ENCODE measurements at places on chromosomes 5 and 9.
A peak's percentile ranks its signal among the peaks of the same experiment; 100 is the strongest.

DNA sequence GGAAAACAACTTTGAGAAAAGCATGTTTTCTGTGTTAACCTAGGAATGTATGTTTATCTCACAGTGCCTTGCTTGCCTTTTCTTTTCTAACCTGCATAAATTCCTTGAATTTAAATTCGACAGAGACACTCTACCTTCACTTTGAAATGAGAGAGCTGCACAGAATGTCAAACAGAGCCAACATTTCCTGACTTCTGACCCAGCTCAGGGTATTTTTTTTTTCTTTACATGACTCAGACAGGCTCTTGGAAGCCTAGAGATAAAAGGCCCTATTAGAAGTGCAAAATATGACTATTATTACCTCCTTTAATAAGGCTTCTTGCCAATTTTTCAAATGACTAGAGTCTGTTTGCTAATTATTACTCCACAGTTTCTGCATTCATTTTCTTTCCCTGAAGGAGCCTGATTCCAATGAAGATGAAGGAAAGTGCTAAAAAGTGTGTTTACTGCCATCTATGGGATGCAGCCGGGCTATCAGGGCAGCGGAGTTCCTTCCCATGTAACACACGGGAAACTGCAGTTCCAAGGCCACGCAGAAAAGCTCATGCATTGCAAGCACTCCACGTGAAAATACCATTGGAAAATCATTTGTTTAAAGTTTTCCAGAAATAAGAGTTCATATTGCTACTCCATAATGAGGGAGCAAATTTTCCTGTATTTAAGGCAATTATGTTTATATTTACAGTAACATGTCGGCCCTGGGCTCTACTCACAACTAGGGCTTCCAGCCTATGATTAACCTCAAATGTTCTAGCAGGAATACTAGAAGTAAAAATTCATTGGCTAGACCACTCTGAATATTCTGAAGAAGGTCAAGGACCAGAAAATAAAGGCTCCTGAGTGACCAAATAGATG is 485.6 kb downstream of the ZSWIM6 start:
- DNase-seq = peak; percentile 82

GRCh38 chr9:107480386-107480789 is 9.2 kb downstream of the KLF4 start:
- no peak for DNase-seq

GRCh38 chr9:121156263-121156731 is 45.4 kb downstream of the RAB14 start:
- no peak for DNase-seq

- no peak for DNase-seq
Measured at GRCh38 chr5:154473581-154474283, 4.3 kb downstream of the HAND1 start.

GRCh38 chr9:126375386-126375785 is 48.8 kb downstream of the MVB12B start:
- no peak for DNase-seq

DNA sequence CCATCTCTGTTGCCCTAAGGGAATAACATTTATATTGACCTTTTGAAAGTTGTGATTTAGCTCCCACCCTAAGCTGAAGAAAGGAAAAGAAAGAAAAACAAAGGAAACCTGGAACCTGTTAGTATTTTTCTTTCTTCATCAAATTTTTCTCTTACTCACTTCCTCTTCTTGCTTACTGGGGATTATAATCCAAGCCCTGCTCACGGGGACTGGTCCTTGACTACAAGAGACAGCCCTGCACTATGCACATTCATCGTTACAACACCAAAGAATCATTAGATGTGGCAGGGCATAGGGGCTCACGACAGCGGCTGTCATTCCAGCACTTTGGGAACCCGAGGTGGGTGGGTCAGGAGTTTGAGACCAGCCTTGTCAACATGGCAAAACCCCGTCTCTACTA is 37.8 kb upstream of the LPAR1 start:
- no peak for DNase-seq

- DNase-seq = no peak
Measured at GRCh38 chr9:22103685-22104575, 94.8 kb upstream of the CDKN2B start.

DNA sequence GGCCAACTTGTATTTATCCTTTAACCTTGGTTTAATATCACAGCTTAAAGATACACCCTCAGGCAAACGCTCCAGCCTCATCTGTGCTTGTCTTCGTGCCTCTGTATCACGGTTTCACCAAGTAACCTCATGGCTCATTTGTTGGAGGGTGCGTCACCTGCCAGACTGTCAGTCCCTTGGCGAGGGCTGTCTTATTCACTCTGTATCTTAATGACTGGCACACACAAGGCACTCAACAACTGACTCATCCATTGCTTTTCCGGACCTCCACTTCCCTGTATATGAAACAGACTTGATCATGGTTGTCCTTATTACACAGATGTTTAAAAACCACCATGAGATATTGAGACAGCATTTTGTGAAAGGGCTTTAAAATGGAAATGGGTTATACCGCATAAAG is 28.0 kb downstream of the LCP2 start:
- no peak for DNase-seq

Measured in caudate nucleus (tissue), 63 donors.